ENCODE measurements at places on chromosomes 3 and 15.

DNA sequence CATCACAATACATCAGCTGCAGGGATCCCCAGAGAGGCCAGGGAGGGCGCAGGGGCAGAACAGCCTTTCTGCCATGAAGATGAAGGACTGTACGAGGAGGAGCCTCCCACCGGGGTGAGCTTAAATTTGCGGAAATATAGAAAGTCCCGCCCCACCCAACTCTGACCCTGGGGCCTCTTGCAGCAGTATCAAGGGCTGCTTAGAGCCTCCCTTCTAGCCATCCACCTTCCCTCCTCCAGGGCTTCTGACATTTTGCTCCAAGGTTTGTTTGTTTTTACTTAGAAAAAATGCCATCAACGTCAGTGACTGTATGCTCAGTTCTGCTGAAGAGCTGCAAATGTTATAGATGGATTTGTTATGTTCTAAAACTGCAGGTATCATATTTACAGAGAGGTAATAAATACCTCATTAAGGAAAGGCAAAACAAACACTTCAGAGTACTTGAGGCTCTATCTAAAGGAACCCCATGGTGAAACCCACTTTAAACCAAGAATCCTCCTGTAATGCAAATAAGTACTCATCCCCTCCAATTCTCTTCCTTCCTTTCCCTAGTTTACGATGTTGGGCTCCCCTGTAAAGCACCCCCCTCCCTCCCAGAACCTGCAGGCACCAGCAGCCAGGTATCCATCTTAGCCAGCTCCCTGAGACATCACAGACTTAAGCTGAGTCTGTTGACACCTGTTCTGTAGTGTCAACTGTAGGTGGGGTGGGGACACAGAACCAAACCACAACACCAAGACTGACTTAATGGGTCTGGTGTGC lies 30.5 kb downstream of the RFTN1 start:
- DNase-seq = no peak

DNA sequence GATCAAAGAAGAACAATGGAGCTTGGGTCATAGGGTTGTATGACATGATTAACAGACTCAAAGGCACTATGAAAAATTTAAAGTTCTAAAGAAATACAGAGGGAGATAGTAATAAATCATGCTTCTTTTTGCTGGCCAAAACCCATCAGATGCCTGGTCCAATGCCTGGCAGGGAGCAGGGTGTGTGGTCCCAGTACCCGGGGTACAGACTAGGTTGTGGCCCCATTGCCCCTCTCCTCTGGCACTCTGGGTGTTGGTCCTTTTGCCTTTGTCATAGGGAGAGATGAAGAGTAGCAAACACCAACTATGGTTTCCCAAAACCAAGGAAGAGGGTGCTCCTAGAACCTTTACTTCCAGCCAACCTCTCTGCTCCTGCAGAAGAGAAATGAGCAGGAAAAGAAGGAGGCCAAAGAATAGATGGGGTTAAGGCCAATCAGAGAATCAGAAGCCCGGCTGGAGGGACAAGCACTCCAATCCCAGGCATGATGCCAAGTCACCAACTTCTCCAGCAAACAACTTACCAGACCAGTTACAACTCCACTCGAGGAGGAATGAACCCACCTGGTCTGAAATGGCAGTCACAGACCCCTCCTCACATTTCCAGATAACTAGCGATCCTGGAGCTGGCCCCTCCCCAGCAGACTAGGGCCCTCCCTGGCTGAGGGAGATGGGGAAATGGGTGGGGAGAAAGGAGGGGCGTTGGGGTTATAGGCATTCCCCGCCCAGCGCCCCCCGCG lies 1.8 kb downstream of the IGDCC3 start:
- no peak for DNase-seq

- DNase-seq = no peak
Measured at GRCh38 chr3:52080830-52081719, 24.7 kb upstream of the DUSP7 start.

GRCh38 chr15:52527911-52528563 lies 643 bp downstream of the MYO5A start:
- no peak for DNase-seq

- DNase-seq = no peak
Measured at GRCh38 chr3:16264174-16264707, 502 bp downstream of the DPH3 start.

DNA sequence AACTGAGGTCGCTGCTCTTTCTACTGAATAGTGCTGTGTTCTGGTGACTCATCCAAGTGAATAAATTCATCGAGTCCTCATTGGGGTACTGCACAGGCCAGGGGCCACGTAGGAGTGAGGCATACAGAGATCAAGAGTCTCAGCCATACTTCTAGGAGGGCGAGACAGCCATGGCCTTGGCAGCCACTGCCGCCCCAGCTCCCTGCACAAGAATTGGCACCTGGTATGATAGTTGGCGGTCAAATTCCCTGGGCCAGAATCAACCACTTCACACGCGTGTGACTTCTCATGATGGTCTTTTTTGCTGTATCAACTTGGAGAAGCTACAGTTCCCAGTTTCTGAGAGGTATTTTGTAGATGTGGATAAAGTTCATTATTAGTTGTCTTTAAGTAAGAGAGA lies 161.6 kb downstream of the OSBPL10 start:
- no peak for DNase-seq

- peak; percentile 88 for DNase-seq
Measured at GRCh38 chr3:46127503-46127902, 80.6 kb downstream of the CCR1 start.

GRCh38 chr15:31484986-31485385 lies 158.4 kb downstream of the KLF13 start:
- DNase-seq = no peak

DNA sequence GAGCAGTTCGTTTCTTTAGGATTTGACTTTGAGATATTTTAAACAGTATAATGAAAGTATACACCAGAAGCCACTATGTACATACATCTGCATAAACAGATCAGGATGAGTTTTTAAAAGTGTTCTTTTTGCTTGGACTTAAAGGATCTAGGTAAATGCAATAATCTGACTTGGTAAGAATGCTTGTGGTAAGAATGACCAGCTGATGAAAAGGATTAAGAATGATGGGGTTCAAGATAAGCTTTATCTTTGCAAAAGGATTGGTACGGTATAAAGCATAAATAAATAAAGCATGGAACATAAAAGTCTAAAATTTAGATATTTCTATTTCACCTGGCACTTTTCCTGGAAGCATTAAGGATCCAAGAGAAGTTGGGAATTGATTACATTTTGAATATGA lies 9.8 kb upstream of the MME start:
- DNase-seq = no peak

- DNase-seq = peak; percentile 98
Measured at GRCh38 chr15:74384881-74385643, 17.6 kb upstream of the CYP11A1 start.

DNA sequence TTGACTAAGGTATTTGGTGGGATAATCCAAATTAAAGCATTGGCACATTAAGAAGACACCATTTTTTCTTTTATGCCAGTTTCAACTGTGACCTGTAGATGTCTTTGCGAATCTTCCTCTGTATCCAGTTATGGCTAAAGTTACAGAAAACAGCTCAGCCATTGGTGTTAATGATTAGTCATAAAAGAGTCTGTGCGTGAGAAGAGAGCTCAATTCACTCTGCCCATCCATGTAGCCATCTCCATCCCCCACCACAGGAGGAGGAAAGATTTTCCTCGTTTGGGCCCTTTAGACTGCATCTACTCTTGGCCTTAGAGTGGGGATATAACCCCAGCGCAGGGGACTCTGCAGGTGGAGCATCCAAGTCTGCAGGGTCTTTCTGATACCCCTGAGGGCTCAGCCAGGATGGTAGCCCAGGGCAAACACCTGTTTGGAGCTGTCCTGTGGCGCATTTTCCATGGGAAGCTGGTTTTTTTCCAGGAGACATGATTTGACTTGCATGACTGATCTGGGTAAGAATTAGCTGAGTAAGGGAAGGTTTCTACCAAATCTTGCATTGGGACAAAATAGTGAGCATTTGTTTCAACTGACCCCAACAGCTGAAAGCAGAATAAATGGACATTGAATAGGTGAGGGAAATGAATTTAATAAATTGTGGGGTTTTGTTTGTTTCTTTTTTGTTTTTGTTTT lies 29.5 kb downstream of the NANOGP8 start:
- no peak for DNase-seq

GRCh38 chr3:69499422-69499821 lies 113.5 kb upstream of the FRMD4B start:
- DNase-seq = no peak

- no peak for DNase-seq
Measured at GRCh38 chr3:56302417-56302816, 165.8 kb downstream of the ERC2 start.

DNA sequence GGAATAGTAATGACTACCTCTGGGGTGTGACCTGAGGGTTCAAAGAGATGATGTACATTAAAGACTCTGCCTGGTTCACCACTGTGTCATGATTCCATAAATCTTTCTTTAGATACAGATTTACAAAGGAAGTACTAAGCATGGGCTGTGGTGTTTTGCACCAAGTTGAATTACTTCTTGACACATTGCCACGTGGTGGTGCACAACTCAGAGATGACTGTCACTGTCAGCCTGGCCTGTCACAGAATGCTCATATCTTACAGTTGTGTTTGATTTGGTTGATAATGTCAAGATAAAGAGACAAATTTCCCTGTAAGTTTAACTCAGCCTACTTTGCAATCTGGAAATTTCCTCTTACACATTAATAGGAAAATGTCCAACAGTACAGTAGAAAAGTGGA lies 3.2 kb downstream of the CTDSPL start:
- DNase-seq = no peak

GRCh38 chr15:90209591-90209990 lies 8.5 kb downstream of the SEMA4B start:
- DNase-seq = peak; percentile 62

- peak; percentile 19 for DNase-seq
Measured at GRCh38 chr3:192171213-192171612, 556.1 kb downstream of the FGF12 start.

DNA sequence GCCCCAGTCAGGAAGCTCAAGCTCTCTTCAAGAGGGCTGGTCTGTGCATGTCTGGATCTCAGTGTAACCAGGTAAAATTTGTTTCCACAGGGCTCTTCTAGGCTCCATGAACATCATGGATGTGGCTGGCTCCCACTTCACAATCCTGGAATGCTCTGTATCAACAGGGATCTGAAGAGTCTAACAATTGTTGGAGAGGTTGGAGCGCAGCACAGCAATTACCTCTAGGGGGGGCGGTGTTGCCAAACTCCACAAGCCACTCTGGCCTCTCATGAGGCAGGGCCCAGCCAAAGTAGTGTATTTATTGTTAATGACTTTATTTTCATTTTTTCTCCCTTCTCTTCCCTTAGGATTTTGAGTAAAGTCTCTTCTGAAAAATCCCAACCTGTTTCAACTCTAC lies 6.1 kb upstream of the EIF2B5 start:
- DNase-seq = peak; percentile 52

- no peak for DNase-seq
Measured at GRCh38 chr15:101038327-101039003, 119.3 kb downstream of the LRRK1 start.

DNA sequence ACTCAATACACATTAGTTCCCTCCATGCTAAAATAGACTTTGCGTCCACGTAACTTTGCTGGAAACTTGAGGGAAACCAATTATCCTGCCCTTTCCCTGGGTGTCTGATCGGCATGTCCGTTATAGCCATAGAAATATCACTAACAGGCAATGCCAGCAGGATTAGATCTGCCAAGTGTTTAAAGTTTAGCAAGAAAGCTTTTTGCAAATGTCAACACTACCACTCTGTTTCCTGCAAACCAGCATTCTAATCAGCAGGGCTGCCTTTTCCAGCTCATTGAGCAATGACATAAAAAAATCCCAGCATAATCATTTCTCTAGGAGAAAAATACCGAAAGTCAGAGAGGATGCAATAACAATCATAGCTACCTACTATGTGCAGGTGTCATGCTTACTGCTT lies 60.9 kb downstream of the NOX5 start:
- no peak for DNase-seq

DNA sequence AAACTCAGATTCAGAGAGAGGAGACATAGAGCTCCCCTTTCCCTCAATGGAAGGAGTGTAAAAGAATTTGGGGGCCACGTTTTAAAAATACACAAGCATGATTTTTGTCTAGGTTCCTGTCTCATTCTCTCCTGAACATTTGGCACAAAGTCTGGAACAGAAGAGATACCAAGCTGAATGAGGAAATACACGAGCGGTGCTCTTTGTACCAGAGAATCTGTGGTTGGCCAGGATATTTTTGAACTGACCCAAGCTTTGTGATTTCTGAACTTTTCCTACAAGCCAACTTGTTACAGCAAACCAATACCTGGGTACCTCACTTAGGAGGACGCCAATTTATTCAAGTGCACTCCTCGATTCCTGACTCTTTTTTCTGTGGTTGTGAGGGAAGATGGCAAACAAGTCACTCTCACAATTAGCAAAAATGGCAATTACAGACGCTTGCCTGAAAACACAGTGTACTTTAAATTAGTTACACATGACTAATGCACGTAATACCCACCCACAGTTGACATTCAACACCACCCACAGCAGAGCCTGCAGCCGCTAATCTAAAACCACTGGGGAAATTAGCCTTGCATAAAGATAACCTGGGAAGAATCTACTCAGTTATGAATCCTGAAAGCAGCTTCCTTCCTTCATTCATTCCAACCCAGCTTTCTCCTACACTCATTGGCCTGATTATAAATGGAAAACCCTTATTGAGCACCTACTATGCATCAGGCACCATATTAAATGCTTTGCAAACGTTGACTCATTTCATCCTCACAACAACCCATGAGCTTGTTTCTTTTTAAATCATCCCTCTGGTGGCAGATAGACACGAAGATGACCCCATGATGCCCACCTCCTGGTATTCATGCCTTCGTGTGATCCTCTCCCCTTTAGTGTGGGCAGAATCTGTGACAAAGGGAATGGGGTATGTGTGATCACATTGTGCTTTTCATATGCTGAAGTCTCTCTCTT lies 293.5 kb downstream of the KBTBD8 start:
- DNase-seq = peak; percentile 9
